ENCODE measurements at places on chromosomes 7 and 10. TPM values are rescaled to one million over a fixed set of nuclear protein-coding genes. Genes with fewer than 3 reads are reported as not detected.
A peak's percentile ranks its signal among the peaks of the same experiment; 100 is the strongest.

DNA sequence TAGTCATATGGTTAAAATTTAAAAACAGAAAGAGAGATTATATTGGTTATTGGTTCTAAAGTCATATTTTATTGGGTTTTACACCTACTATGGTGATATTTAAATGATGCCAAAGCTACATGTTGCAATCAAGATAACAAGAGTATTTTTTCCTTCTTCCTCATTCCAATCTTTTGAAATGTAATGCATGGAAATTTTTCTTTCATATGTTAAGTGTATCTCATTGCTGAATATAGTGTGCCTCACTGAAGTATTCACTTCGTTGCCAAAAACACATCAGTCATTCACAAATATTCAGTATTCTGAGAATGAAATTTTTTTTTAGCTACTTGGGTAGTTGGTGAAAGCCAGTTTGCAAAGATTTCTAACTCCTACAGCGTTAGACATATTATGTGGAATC is 19.5 kb downstream of the HDAC9 start:
- DNase-seq, result no peak

GRCh38 chr10:15813415-15813814 is 46.9 kb downstream of the MINDY3 start:
- no peak for DNase-seq

Gene UCN3
- not detected for total RNA-seq

- DNase-seq, result peak; percentile 20
These were observed 112.3 kb downstream of the JCAD start for GRCh38 chr10:29946953-29947700.

GRCh38 chr10:17075533-17076359 is 53.9 kb downstream of the CUBN start:
- peak; percentile 35 for DNase-seq

Gene HOXA10
- total RNA-seq, result 6.1 TPM

- peak; percentile 31 for DNase-seq
These were observed 57.5 kb upstream of the CHCHD3 start for GRCh38 chr7:133139350-133139749.

GRCh38 chr10:60942788-60943315 is 1.1 kb downstream of the RHOBTB1 start:
- DNase-seq, result peak; percentile 79

DNA sequence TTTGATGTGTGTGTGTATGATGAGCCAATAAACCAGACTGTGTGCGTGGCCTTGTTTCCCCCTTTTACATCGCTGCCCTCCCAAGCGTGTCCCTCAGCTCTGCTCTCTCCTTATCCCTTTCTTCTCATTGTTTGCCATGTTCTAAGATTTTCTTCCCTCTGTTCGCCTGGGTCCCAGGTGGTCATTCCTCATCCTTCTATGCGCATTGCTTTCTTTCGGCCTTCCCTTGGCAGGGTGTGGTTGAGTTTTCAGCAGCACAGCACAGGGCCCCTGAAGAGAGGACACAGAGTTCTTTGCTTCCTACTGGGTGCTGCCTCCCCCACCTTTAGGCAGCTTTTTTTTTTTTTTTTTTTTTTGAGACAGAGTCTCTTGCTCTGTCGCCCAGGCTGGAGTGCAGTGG is 23.1 kb downstream of the GBX1 start:
- no peak for DNase-seq

DNA sequence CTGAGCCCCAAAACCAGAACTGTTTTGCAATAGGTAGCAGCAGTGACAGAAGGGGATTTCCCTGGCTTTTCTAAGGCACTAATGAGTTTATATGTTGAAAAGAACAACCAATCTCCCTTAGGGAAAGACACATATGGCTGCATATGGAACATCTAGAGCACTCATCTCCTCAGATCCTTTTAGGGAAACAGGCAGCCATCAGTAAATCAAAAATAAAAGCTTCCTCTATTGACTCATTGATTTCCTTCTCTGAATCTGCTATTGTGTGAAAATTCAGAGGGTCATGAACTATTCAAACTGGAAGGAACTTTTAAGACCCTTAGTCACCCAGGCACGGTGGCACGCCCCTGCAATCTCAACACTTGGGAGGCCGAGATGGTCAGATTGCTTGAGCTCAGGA is 110.9 kb upstream of the NANOS1 start:
- DNase-seq, result no peak

Gene LRRC17
- 20.2 TPM for total RNA-seq

GRCh38 chr7:71775648-71776047 is 636.5 kb downstream of the CALN1 start:
- peak; percentile 34 for DNase-seq
